GM13977 (cell line): ENCODE measurements at places on chromosomes 11 and 22.

- DNase-seq, result no peak
Observed at GRCh38 chr22:30884211-30885000, 84.2 kb downstream of the MORC2 start.

GRCh38 chr11:37411289-37411688 lies 813.3 kb upstream of the RAG2 start:
- DNase-seq, result no peak

DNA sequence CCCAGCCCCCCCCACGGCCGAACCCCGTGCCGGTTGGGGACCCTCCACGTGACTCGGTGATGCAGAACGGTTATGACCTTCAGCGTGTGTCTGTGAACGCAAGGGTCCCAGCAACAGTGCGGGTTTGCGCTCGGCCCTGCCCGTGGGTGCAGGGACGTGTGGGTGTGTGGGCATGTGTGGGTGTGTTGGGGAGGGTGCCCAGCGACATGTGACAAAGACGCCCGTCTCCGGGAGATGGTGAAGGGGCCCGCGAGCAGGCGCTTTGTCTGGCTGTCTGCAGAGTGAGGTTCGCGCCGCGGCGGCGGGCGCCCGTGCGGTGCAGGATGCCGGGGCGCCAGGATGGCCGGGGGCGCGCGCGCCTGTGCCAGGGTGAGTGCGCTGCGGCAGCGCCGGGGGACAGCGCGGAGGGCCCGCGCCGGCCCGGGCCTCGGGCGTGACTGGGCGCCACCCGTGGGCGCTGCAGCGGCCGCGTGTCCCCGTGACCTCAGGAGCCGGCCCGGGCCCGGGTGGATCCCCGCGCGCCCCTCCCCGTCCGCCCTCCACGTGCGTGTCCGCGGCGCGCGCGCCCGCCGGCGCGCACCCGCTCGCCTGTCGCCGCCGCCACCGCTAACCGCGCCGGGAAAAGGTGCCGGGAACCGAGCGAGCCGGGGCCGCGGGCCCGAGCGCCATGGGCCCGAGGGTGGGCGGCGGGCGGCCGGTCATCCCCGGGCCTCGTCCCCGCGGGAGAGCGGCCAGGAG lies at the start of gene LRFN4:
LRFN4 (plus strand) TSS at position 569 of the 738 bp plus-strand sequence. CDS start 681 bp downstream, outside the sequence.
- DNase-seq, result peak; percentile 86

- no peak for DNase-seq
Observed at GRCh38 chr22:25876871-25877270, 134.9 kb downstream of the MYO18B start.

DNA sequence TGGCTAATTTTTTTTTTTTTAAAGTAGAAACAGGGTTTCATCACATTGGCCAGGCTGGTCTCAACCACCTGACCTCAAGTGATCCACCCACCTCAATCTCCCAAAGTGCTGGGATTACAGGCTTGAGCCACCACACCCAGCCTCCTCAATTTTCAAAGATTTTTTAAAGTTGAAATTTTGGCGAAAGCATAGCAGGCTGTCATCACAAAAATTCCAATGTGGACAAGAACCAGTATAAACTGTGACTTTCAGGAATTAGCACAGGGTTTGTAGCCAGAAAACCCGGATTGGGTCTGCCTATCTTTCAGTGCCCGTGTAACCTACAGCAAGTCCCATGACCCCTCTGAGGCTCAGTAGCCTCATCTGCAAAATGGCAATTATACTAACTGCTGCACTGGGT lies 80.2 kb downstream of the SGSM3 start:
- DNase-seq, result no peak
